Stimulated activated CD4-positive, alpha-beta T cell treated with anti-CD3 and anti-CD28 coated beads, TNF-alpha, amount 100 ng/mL, for 48 hours (primary cell): ENCODE measurements at places on chromosomes 3 and 15.

DNA sequence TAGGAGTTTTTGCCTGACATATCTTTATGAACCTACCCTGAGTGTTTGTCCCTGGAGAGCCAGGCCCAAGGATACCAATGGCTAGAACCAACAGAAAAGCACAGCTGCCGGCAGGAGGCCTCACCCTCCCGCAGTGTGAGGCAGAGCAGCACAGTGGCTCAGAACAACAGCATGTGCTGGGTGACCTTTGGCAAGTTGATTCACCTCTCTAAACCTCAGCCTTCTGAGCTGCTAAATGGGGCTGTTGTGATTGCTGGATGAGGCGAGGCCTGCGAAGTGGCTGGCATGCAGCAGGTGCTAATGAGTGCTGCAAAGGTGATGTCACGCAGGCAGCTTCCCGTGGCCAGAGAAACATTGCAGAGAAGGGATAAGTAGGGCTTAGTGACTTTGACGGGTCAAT lies 23.3 kb downstream of the IDH2 start:
- DNase-seq, result no peak

- no peak for DNase-seq
Measured at GRCh38 chr3:161413127-161413854, 42.0 kb upstream of the SPTSSB start.

- no peak for DNase-seq
Measured at GRCh38 chr3:66394019-66394752, 106.6 kb downstream of the LRIG1 start.

GRCh38 chr3:15703346-15703745 lies 94.4 kb downstream of the ANKRD28 start:
- no peak for DNase-seq

DNA sequence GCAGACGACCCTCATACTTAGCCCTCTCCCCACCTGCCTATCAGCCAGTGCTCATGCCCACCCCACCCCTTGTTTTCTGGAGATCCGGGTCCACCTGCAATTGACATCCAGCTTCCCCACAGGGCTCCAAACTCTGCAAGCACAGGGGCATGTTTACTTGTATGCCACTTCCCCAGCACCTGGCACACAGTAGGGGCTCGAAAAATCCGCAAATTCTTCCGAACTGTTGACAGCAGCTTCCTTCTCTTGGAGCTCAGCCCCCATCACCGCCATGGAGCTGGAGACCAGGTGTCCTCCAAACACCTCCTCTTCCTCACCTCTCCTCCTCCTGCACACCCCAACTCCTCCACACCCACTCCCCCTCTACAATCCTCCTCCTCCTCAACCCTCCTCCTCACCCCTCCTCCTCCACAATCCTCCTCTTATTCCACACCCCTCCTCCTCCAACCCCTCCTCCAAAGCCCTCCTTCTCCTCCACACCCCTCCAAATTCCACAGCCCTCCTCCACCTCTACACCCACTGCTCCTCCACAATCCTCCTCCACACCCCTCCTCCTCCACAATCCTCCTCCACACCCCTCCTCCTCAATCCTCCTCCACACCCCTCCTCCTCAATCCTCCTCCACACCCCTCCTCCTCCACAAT lies 70.4 kb upstream of the BLM start:
- DNase-seq, result no peak

DNA sequence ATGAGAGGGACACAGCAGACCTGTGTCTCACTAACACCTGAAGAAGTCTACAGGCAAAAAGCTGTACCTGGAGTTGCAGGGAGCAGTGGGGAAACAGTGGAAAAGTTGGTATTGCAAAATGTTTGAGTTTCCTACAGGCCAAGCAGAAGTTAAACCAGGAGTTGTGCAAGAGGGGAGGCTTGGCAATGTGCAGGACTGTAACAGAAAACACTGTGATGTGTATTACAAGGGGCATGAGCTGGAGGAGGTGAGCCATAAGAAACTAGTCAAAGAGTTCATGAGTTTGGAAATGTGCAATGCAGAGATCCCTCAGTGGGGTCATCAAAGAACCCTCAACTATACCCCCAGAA lies 47.1 kb upstream of the SERPINI2 start:
- DNase-seq, result no peak

GRCh38 chr15:66662522-66662921 lies 39.5 kb upstream of the SMAD6 start:
- DNase-seq, result no peak

- DNase-seq, result no peak
Measured at GRCh38 chr3:8968375-8968882, 5.2 kb upstream of the RAD18 start.
